Ureter (tissue), 1 donor: ENCODE measurements at places on chromosomes 7 and 10. TPM values are rescaled to one million over a fixed set of nuclear protein-coding genes. Genes with fewer than 3 reads are reported as not detected.

The ITGA8 gene
- total RNA-seq: 58.6 TPM

DNA sequence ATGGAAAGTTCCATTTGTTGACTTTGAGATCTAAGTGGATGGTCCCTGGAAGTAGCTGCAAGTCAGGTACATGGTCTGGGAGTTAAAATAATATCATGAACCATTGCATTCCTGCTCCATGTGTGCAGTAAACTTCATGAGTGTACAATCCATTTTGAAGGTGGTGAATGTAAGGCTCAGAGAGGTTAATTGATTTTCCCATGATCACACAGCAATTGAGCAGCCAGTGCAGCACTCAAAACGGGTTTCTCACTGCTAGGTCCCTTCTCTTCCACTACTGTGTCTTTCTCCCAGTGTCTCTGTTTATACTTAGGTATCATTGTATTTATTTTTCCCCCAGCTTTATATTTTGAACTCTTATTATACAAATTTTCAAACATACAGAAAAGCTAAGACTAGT, 9.9 kb downstream of the ZSCAN25 start:
- no peak for DNase-seq

DNA sequence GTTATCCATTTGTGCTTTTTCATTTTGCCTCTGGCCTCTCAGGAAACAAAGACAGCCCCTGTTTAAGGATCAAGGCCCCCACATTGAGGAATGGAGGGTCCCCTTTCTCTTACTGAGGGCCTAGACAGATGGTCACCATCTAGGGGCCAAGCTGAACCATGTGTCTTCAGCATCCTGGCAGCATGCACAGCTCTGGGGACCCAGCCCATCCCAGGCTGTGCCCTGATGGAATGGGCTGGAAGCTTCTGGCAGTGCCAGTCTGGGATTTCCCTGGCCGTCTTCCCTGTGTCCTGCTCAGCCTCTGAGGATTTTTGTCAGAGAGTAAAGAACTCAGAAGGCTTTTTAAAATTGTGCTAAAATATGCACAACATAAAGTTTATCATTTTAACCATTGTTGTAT, 116.8 kb downstream of the ITIH5 start:
- no peak for DNase-seq

The PITX3 gene
- total RNA-seq: not detected

The CTAGE15 gene
- total RNA-seq: 2.9 TPM

DNA sequence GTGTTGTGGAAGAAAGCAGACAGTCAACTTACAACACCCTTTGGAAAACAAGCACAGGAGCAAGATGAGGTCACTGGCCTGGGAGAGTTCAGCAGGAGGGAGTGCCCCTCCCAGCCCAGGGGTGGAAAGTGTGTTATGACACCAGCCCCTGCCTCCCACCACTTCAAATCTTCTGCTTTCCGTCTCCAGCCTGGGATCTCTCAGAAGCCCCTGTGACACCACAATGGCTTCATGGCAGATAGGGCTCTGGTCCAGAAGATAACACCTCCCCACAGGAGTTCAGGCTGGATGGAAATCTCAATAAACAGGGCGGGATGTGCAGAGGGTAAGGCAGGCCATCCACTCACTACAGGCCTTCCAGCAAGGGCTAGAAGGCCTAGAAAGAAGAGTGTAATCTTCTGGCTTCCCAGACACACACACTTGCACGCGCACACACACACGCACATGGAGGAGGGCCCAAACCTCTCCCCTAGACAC, 48.7 kb upstream of the ZMIZ1 start:
- DNase-seq: no peak

DNA sequence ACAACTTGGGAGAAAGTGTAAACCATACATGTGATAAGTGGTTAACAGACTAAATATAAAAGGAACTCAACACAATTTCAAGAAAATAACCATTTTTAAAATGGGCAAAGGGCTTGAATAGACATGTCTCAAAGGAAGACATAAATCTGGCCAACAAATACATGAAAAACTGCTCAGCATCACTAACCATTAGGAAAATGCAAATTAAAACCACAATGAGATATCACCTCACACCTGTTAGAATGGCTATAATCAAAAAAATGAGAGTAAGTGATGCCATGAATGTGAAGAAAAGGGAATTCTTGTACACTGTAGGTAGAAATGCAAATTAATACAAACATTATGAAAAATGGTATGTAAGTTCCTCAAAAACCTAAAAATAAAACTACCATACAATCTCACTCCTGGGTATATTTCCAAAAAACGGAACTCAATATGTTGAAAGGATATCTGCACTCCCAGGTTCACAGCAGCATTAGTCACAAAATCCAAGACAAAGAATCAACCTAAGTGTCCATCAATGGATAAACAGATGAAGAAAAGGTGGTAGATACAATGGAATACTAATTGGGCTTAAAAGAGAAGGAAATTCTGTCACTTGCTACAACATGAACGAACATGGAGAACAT, 5.6 kb downstream of the SNX13 start:
- no peak for DNase-seq

- no peak for DNase-seq
Measured at GRCh38 chr7:157300369-157300825, 36.4 kb upstream of the DNAJB6 start.

GRCh38 chr10:71663311-71663710, 56.3 kb downstream of the C10orf105 start:
- no peak for DNase-seq

The SLC18A3 gene
- not detected for total RNA-seq

DNA sequence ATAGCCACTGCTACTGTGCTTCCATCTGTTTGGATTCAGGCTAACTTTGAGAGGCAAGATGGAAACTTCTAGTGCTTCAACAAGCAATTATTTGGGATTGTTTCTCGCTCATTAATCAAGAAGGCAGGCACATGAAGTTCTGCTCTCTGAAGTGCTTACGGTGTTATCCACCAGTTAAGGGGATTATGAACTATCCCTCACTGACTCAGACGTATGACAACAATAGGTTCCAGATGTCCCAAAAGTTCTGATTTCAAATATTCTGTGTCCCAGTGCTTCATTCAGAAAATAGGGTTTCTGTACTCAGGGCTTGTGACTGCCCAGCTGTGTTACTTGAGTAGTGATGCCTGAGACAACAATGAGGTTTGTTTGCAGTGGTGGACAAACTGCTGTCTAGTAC, 81.0 kb downstream of the HACD1 start:
- no peak for DNase-seq

DNA sequence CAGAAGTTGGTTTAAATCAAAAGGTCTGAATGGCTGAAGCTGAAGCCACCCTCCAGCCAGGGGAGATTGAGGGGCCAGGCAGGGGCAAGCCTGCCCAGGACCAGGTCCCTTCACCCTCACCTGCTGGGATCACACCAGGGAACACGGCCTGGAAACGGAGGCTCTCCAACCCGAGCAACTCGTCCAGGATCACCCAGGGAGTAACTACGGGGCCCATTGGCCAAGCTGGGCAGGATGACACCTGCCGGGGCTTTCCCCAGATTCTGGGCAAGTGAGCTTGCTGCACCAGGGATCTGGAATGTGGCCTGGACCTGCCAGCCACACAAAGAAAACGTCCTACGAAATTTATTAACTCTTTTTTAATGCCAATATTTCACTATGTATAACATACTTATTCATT, 30.4 kb upstream of the PPP2R2D start:
- no peak for DNase-seq

The FGFR2 gene
- 36.2 TPM for total RNA-seq

GRCh38 chr10:12048547-12048946, 5.9 kb upstream of the UPF2 start:
- no peak for DNase-seq

GRCh38 chr10:74035303-74035702, 37.4 kb downstream of the VCL start:
- no peak for DNase-seq

DNA sequence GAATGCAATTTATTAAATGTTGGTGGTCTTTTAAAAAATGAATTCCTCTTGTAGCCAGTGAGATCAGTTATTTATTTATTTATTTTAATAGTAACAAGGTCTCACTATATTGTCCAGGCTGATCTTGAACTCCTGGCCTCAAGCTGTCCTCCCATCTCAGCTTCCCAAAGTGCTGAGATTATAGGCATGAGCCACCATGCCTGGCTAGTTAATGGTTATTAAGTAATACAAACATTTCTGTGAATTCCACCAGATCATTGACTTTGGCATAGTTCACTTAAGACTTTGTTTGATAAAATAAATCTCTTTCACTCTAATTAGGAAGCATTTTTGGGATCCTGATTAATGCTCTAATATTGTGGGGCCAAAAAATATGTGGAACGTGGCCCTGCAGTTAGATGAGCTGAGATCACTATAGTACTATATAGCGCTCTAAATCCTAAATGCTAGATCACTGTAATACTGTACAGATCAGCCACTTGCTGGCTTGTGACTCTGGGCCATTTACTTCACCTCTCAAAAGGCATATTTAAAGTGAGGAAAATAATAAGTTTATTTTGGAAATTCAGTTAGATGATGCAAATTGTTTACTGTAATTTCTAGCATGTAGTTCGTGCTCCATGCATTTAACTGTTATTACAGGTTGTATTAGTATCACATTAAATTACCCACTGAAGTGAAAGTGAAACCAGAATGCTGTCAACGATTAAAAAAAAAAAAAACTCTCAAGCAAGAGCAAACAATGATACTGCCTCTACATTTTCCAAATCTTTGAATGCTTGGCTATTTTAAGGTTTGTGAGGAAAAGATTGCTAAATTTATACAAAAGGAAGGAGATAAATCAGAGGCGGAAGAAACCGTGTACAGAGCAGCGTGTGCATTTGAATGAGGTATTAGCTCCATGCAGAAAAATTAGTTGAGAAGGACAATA, 15.9 kb upstream of the FAS start:
- no peak for DNase-seq

DNA sequence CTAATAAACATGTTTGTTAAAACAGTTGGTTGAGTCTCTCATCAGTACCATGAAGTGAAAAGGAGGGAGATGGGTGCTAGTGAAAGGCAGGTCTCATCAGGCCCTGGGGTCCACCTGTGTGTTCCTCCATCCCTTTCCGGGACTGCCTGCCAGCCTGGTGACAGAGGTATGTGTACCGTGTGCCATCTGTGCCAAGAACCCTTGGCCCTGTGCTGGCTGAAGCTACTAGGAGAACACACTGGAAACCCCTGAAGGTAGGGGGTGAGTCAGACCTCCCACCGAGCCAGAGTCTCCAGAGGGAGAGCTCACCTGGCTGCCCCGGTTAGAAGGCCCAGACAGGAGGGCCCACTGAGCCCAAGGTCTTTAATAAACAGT, 2.3 kb downstream of the DDIT4 start:
- peak; percentile 74 for DNase-seq

DNA sequence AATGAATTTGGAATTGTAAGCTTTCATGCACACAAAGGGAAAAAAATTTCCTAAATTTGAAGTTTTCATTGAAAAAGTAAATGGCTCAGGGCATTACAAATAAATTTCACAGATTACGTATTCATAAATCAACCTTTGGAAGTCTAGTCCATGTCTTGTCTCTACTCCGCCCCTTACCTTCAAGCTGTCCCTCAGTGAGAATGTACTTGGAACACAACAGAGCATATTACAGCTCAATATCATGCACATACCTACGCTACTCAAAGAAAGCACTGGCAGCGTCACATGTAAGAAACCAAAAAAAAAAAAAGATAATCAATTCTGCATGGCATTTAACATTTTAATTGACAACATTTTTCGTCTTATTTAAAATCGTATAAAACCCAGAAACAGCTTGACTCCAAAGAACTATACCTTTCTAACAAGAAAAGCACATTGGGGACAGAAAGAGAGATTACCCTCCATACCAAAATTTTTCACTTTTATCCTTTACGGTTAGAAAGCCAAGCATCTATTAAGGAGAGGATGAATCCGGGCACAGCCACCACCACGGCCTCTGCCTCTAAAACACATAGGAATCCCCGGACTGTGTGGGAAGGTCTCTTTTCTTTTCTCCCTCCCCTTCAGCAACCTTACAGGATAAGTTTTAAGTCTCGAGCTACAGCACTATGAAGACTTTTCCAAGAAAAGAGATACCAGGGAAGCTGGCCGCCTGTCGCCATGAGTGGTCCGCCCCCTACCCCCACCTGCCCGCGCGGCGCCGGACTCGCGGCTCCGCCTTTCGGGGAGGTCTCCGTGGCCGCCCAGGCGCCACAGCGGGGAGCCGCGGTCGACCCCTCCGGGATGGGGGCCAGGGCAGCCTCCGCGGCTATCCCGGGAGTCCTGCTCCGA, 1.1 kb downstream of the JMJD1C start:
- no peak for DNase-seq

The PPP1R3A gene
- total RNA-seq: not detected

GRCh38 chr7:136687693-136688322, 180.6 kb upstream of the CHRM2 start:
- no peak for DNase-seq

DNA sequence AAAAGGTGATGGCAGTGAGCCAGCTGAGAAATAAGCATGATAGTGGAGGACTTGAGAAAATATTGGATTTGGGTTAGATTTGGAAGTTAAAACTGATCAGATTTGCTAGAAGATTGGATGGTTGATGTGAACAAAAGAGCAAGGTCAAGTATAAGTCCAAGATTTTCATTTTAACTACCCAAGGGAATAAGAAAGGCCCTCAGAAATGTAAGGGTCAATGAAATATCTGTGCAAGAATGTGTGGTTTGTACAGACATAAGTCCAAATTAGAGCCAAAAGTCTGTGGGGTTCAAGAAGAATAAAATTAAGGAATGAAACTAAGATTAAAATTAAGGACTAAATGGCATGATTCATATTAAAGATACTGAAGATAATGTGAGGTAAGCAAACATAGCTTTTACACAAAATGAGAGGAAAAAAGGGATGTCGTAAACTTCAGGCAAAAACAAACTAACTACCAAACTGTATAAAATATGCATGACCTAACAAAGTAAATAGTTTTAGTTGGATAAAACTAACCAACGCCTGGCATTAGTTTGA, 78.4 kb upstream of the CACNA2D1 start:
- no peak for DNase-seq

- no peak for DNase-seq
Measured at GRCh38 chr10:112424651-112425050, 22.1 kb downstream of the ZDHHC6 start.

- no peak for DNase-seq
Measured at GRCh38 chr7:130361681-130362080, 17.1 kb downstream of the CPA5 start.

The IFIT3 gene
- 10.2 TPM for total RNA-seq

The ZNF248 gene
- total RNA-seq: 17.6 TPM
